ENCODE measurements at places on chromosomes 13 and 19. TPM values are rescaled to one million over a fixed set of nuclear protein-coding genes. Genes with fewer than 3 reads are reported as not detected.

The SIGLEC9 gene
- not detected for polyA plus RNA-seq

The GRIK5 gene
- polyA plus RNA-seq: 0.08 TPM

The LGI4 gene
- polyA plus RNA-seq: not detected

The GNG8 gene
- polyA plus RNA-seq: 1.3 TPM

The SERTM1 gene
- not detected for polyA plus RNA-seq

The SCN1B gene
- polyA plus RNA-seq: 0.08 TPM

The SPRED3 gene
- not detected for polyA plus RNA-seq

The MTUS2 gene
- not detected for polyA plus RNA-seq

The VAV1 gene
- 15.8 TPM for polyA plus RNA-seq

The ZNF439 gene
- 1.7 TPM for polyA plus RNA-seq

The IFNL1 gene
- not detected for polyA plus RNA-seq

The C19orf33 gene
- not detected for polyA plus RNA-seq

The C13orf42 gene
- polyA plus RNA-seq: not detected

The RASAL3 gene
- polyA plus RNA-seq: 32.7 TPM

The IZUMO2 gene
- polyA plus RNA-seq: not detected

The ZIC2 gene
- 0.05 TPM for polyA plus RNA-seq

The TMEM145 gene
- not detected for polyA plus RNA-seq

The KLF16 gene
- 1.8 TPM for polyA plus RNA-seq

The PRSS57 gene
- polyA plus RNA-seq: not detected

The ZNF234 gene
- 4.7 TPM for polyA plus RNA-seq

The FXYD1 gene
- not detected for polyA plus RNA-seq

The APOE gene
- 0.36 TPM for polyA plus RNA-seq

The ZNF69 gene
- polyA plus RNA-seq: 0.75 TPM

The GPR12 gene
- not detected for polyA plus RNA-seq

The PSG11 gene
- polyA plus RNA-seq: not detected

The ZIK1 gene
- 2.6 TPM for polyA plus RNA-seq

The ZNF808 gene
- 6.1 TPM for polyA plus RNA-seq

The PROZ gene
- polyA plus RNA-seq: 0.10 TPM

The LSR gene
- 35.7 TPM for polyA plus RNA-seq

The CABP5 gene
- polyA plus RNA-seq: not detected

The COX6B1 gene
- polyA plus RNA-seq: 912 TPM

The ZNF709 gene
- 0.84 TPM for polyA plus RNA-seq

The TMEM59L gene
- not detected for polyA plus RNA-seq

The MBOAT7 gene
- 39.7 TPM for polyA plus RNA-seq

The ZNF492 gene
- not detected for polyA plus RNA-seq
